Thoracic aorta endothelial cell (primary cell): ENCODE measurements at places on chromosomes 16 and 17. TPM values are rescaled to one million over a fixed set of nuclear protein-coding genes. Genes with fewer than 3 reads are reported as not detected.

Gene SLC47A2
- not detected in 2 replicates for total RNA-seq

Gene KRT31
- total RNA-seq = not detected in 2 replicates

Gene ASPSCR1
- 15.8 and 19.1 TPM in 2 replicates for total RNA-seq

Gene ACTG1
- total RNA-seq = 10,238 and 11,944 TPM in 2 replicates

Gene USP31
- total RNA-seq = 24.5 and 27.5 TPM in 2 replicates

Gene SEC14L1
- 457 and 534 TPM in 2 replicates for total RNA-seq

Gene SSTR5
- total RNA-seq = not detected in 2 replicates

Gene CA4
- total RNA-seq = 0.43 TPM in 1 of 2 replicates, not detected in the other

Gene MYH3
- under 0.01 and 0.50 TPM in 2 replicates for total RNA-seq

Gene RNU2-1
- not detected in 2 replicates for total RNA-seq

Gene ADAD2
- not detected in 2 replicates for total RNA-seq

Gene ABCC6
- total RNA-seq = under 0.01 and 0.57 TPM in 2 replicates

Gene CDH1
- total RNA-seq = not detected in 2 replicates

Gene CHD9NB
- total RNA-seq = 1.4 and 1.5 TPM in 2 replicates

Gene CNGB1
- 0.07 and 0.53 TPM in 2 replicates for total RNA-seq

Gene CFAP97D1
- total RNA-seq = 0.14 TPM in 1 of 2 replicates, not detected in the other

Gene STH
- total RNA-seq = not detected in 2 replicates

Gene SOST
- not detected in 2 replicates for total RNA-seq

Gene AOC3
- under 0.01 and 0.07 TPM in 2 replicates for total RNA-seq

Gene TBC1D3
- total RNA-seq = not detected in 2 replicates

Gene IKZF3
- not detected in 2 replicates for total RNA-seq

Gene TNFRSF17
- not detected in 2 replicates for total RNA-seq

Gene HOXB1
- not detected in 2 replicates for total RNA-seq

Gene MEFV
- under 0.01 TPM in 1 of 2 replicates, not detected in the other for total RNA-seq

Gene KIF2B
- not detected in 2 replicates for total RNA-seq

Gene PRSS36
- 0.13 and 0.14 TPM in 2 replicates for total RNA-seq

Gene CDH5
- total RNA-seq = 787 and 817 TPM in 2 replicates

Gene FBXO47
- total RNA-seq = not detected in 2 replicates

Gene ATP6V0D1
- 80.5 and 92.9 TPM in 2 replicates for total RNA-seq

Gene PRR35
- 0.07 TPM in 1 of 2 replicates, not detected in the other for total RNA-seq
